ENCODE measurements at places on chromosomes 13 and 19. TPM values are rescaled to one million over a fixed set of nuclear protein-coding genes. Genes with fewer than 3 reads are reported as not detected.

CD70 gene
- 1.2 TPM for total RNA-seq

DNA sequence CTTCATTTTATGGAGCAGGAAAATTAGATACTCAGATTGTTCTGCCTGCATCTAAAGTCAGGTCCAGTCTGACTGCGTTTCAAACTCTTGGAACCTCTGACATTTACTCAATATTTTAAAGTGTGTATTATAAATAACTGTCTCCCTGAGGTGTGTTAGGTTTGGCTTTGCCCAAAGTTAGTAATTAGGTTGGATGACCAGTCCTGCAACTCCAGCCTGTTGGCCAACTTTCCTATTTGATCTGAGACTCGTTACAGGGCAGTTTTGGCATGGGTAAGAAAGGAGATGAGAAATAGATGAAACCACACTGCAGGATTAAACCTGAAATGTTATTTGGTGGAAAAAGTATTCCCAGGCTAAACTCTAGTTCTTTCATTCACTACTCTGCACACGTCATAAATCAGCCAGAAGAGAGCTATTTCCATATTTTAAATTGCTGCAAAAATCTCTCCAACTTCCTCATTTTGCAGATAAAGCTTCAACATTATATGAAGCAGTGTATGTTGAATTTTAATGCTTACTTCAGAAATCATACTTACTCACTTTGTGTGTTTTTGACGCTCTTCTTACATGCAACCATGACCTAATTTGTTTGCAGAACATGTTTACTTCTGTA lies 357.1 kb downstream of the DCT start:
- no peak for DNase-seq
- H3K4me3 ChIP-seq: no peak overlapping the region
- H3K4me1 ChIP-seq: no peaks in the 10 kb centered on the region
- no peak overlapping the region for H3K27ac ChIP-seq

- H3K27ac ChIP-seq: no peak overlapping the region
- DNase-seq: no peak
- H3K4me1 ChIP-seq: no peaks in the 10 kb centered on the region
- H3K4me3 ChIP-seq: no peak overlapping the region
- H3K36me3 ChIP-seq: no peaks in the 10 kb centered on the region
- H3K27me3 ChIP-seq: no peaks in the 10 kb centered on the region
Observed at GRCh38 chr19:6602729-6603114, 11.8 kb upstream of the CD70 start.

DNA sequence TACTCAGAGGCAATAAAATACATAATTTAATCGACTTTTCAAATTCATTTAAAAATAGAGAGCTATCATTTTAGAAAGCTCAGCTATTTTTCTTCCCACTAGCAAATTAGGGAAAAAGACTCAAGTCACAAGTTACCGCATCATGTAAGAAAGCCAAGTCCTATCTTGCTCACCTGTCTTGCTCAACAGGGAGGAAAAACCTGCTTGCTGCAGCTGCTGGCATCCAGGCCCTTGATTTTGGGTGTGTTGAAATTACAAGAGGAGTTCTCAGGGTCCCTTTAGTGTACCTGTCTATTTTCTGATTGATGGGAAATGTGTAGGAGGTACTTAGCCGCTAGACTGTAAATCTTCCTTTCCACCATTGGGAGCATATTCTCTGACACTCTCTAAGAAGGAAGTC lies 22.2 kb downstream of the SLC10A2 start:
- no peaks in the 10 kb centered on the region for H3K36me3 ChIP-seq
- H3K4me3 ChIP-seq: no peak overlapping the region
- no peaks in the 10 kb centered on the region for H3K27me3 ChIP-seq

- no peak overlapping the region for H3K4me3 ChIP-seq
- H3K4me1 ChIP-seq: no peaks in the 10 kb centered on the region
- H3K27ac ChIP-seq: no peak overlapping the region
- no peak for DNase-seq
- no peaks in the 10 kb centered on the region for H3K27me3 ChIP-seq
Observed at GRCh38 chr13:91540158-91540736, 141.8 kb downstream of the GPC5 start.

FUT3 gene
- 0.29 TPM for total RNA-seq

DNA sequence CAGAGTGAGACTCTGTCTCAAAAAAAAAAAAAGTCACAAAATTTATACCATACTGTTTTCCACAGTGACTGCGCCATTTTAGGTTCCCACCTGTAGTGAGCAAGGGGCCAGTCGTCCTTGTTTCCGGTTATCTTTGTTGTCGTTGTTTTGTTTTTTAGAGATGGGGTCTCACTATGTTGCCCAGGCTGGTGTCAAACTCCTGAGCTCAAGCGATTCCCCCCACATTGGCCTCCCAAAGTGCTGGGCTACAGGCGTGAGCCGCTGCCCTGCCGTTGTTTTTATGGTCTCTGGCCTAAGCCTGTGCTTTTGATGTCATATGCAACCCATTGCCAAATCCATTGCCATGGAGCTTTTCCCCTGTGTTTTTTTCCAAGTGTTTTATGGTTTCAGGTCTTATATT lies 3.3 kb downstream of the UPF3A start:
- H3K4me3 ChIP-seq: no peak overlapping the region
- H3K4me1 ChIP-seq: peaks cover 7% of the 10 kb centered on the region
- no peak overlapping the region for H3K27ac ChIP-seq
- DNase-seq: no peak

GRCh38 chr13:33109271-33109697 lies 93.1 kb downstream of the KL start:
- H3K4me3 ChIP-seq: no peak overlapping the region
- no peaks in the 10 kb centered on the region for H3K36me3 ChIP-seq
- no peaks in the 10 kb centered on the region for H3K4me1 ChIP-seq

SIAH3 gene
- total RNA-seq: 0.18 TPM

GRCh38 chr13:33519561-33520467 lies 234.3 kb upstream of the STARD13 start:
- H3K27ac ChIP-seq: no peak overlapping the region
- no peak overlapping the region for H3K4me3 ChIP-seq
- H3K27me3 ChIP-seq: no peaks in the 10 kb centered on the region
- no peaks in the 10 kb centered on the region for H3K36me3 ChIP-seq
- H3K4me1 ChIP-seq: no peaks in the 10 kb centered on the region

DNA sequence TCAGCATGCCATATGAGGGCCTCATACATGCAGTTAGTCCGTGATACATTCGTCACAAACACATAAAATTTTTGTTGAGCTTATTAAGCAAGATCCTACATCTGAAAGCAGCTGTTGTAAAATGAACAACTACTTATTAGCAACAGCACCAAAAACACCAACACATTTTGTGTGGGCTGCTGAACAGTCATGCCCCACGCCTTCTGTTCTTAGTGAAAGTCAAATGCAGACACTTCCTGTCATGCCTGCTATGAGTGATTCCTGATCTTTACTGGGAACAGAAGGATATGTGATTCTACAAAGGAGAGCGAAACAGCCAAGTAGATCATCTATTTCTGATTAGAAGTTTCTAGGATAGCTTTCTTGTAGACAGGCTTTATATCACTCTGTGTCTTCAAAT lies 4.2 kb upstream of the B3GLCT start:
- H3K27ac ChIP-seq: no peak overlapping the region
- H3K36me3 ChIP-seq: no peaks in the 10 kb centered on the region
- DNase-seq: no peak
- H3K4me3 ChIP-seq: no peak overlapping the region
- no peaks in the 10 kb centered on the region for H3K4me1 ChIP-seq
- H3K27me3 ChIP-seq: no peaks in the 10 kb centered on the region

- no peak for DNase-seq
- peaks cover 12% of the 10 kb centered on the region for H3K4me1 ChIP-seq
- no peak overlapping the region for H3K27ac ChIP-seq
- H3K4me3 ChIP-seq: no peak overlapping the region
- no peaks in the 10 kb centered on the region for H3K36me3 ChIP-seq
- no peaks in the 10 kb centered on the region for H3K27me3 ChIP-seq
Observed at GRCh38 chr19:49567861-49568441, 12.4 kb downstream of the NOSIP start.

- no peak overlapping the region for H3K4me3 ChIP-seq
- no peak overlapping the region for H3K27ac ChIP-seq
- H3K36me3 ChIP-seq: no peaks in the 10 kb centered on the region
- H3K4me1 ChIP-seq: no peaks in the 10 kb centered on the region
- DNase-seq: no peak
Observed at GRCh38 chr19:29121684-29122083, 91.3 kb downstream of the UQCRFS1 start.

DNA sequence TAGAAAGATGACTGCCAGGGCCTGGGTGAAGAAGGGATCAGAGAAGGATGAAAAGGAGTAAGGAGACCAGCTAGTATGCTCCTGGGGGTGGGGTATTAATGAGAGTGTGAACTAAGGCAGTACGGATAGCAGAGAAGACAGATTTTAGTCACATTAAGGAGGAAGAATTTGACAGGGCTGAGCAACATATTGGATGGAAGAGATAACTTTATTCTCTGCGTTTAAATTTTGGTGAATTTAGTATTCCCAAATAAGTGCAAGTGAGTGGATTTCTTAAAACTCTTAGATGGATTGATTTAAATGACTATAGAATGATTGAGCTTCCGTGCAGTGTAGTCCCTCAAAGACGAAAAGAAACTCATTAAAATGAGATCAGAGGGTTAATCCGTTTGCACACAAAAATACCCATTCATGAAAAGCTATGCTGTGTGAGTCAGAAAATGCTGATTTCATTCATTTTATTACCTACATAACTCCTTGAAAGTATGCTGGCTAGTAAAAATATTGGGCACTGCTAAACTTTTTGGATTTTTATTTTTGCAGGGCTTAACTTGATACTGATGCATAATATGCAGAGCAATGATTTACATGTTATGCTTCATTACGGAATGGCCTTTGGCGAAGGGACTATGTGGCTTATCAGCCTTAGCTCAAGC lies 54.1 kb downstream of the WDFY2 start:
- H3K27ac ChIP-seq: no peak overlapping the region
- no peaks in the 10 kb centered on the region for H3K27me3 ChIP-seq
- H3K36me3 ChIP-seq: no peaks in the 10 kb centered on the region
- no peak overlapping the region for H3K4me3 ChIP-seq

All from uterus (tissue), 4 donors.